Hematopoietic multipotent progenitor cell treated with erythropoietin and hydrocortisone succinate and interleukin-3 and kit ligand, for 4 days (in vitro differentiated cells): ENCODE measurements at places on chromosomes 2 and 18.

- DNase-seq: no peak
These were observed 11.0 kb upstream of the GAREM2 start for GRCh38 chr2:26161926-26162325.

DNA sequence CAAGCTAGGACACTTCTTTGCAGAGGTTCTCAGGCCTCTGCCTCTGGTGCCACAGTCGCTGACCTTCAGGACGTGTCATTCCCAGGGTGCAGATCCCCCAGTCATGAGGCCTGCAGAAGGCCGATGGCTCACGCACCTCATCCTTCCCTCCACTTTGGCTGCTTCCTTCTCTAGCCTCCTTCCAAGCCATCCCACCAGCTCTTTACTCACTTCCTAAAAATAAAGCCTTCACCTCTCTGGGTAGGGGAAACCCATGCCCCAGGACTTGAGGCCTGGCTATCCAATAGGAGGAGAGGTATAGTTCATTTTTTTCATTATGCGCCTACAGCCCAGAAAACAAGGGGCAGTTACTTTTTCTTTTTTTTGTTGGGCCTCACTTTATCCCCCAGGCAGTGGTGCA is 91.4 kb downstream of the B3GNT2 start:
- no peak for DNase-seq

GRCh38 chr2:120966510-120967254 is 231.0 kb downstream of the GLI2 start:
- DNase-seq: no peak

GRCh38 chr2:84865181-84865783 is 15.6 kb downstream of the TRABD2A start:
- DNase-seq: peak; percentile 66

DNA sequence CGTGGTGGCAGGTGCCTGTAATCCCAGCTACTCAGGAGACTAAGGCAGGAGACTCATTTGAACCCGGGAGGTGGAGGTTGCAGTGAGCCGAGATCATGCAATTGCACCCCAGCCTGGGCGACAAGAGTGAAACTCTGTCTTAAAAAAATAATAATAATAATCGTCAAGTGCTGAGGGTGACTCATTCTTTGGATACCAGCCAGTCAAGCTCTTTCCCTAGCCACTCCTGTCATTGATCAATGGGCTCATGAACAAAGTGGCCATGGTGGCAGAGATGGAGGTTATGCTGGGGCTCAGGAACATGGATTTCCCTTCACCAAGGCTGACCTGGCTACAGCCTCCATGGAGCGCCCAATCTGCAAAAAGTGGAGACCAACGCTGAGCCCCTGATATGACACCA is 94.5 kb upstream of the HAAO start:
- DNase-seq: no peak

- no peak for DNase-seq
These were observed 129.9 kb downstream of the SPTBN1 start for GRCh38 chr2:54586062-54586461.

GRCh38 chr2:152411154-152411553 is 76.2 kb downstream of the FMNL2 start:
- DNase-seq: peak; percentile 42

DNA sequence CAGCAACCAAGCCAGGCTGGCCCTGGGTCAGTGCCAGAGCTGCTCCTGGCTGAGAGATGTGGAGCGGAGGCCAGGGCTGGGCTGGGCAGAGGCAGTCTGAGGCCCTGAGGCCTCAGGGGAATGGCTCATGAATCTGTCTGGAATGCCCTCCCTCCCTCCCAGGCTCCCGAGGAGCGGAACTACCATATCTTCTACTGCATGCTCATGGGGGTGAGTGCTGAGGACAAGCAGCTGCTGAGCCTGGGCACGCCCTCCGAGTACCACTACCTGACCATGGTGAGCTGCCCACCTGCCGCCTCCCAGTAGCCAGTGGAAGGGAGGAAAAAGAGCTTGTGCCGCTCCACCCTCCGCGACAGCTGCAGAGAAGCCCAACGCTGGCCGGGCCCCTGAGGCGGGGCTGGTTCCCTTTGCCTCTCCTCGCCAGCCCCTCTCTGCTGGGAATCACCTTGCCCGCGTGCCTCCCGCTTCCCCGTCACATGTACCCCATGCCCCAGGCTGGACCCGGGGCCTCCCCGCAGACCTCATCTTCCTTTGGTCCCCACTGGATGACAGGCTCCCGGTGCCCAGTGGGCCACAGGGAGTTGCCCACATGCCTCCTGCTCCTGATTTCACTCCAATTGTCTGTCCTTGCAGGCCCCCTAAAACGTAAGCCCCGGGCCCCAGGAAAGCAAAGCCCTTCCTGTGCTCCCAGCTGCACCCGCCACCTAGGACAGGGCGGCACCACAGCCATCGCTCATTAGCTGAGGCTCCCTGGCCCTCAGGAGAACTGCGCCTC is 41.1 kb downstream of the MYO7B start:
- DNase-seq: no peak

DNA sequence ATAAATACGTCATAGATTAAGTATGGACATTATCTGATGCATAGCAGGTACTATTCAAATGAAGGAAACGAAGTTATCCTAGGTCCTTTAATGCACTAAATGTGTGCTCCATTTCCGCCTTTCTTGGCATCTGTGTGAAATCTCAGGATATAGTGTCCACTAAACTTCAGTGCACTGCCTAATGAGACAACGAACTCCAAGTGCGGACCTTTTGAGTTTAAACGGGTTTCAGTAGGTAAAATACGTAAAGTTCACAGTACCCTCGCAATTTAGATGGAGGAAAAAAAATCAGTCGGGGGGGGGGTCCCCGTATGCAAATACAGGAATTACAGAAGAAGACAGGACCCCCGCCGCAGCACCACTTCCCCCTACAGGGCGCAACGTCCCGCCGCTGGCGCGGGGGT is 729 bp upstream of the REL start:
- no peak for DNase-seq

GRCh38 chr2:102256874-102257462 is 54.4 kb upstream of the IL1RL1 start:
- no peak for DNase-seq

- DNase-seq: peak; percentile 47
These were observed 37.4 kb downstream of the AFF3 start for GRCh38 chr2:100104718-100105677.

GRCh38 chr2:42959234-42960001 is 167.0 kb upstream of the HAAO start:
- DNase-seq: peak; percentile 73
